Caudate nucleus (tissue), 63 donors: ENCODE measurements at places on chromosomes 7 and 10.

DNA sequence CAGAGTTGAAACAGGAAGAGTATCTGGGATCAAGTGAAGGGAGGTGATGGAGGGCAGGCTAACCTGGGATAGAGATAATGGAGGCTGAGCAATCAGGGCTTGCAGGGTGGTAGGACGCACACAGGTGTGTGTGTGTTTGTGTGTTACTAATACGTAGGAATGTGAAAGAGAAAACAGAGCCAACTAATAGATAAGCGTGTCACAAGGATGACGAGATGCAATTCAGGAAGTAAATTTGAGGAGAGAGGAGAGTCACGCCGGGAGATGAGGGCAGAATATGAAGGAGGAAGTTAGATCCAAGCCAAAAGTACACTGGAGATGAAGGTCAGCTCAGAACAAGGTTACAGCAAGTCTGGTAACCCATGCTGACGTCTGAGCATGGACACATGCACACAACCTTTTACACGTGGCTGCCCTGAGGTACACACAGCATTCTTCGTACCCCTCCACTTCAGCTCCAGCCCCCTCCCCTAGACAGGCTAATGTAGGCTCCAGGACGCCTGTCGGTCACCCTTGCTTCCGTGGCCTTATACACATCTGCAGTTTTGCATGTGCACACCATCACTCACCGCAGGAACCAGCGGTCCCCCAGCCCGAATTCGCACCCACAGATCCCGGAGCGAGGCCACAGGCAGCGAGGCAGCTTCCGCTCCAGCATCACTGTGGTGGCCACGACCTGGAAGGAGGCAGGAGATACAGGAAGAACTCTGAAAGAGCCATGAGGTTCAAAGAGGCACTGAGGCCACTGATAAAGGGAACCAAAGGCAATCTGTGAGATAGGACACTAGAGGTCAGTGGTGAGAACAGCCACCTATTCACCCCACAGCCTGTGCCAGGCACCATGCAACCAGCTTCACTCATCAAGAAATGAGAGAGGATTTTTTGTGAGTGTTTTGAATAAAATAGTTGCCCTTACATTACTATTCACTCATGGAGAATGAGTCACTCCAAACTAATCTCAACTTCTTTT lies 23.7 kb upstream of the TRPV6 start:
- DNase-seq = no peak

- DNase-seq = no peak
Observed at GRCh38 chr7:84744385-84744784, 442.5 kb downstream of the SEMA3D start.

- DNase-seq = no peak
Observed at GRCh38 chr10:125038637-125039036, 96.7 kb downstream of the ZRANB1 start.

DNA sequence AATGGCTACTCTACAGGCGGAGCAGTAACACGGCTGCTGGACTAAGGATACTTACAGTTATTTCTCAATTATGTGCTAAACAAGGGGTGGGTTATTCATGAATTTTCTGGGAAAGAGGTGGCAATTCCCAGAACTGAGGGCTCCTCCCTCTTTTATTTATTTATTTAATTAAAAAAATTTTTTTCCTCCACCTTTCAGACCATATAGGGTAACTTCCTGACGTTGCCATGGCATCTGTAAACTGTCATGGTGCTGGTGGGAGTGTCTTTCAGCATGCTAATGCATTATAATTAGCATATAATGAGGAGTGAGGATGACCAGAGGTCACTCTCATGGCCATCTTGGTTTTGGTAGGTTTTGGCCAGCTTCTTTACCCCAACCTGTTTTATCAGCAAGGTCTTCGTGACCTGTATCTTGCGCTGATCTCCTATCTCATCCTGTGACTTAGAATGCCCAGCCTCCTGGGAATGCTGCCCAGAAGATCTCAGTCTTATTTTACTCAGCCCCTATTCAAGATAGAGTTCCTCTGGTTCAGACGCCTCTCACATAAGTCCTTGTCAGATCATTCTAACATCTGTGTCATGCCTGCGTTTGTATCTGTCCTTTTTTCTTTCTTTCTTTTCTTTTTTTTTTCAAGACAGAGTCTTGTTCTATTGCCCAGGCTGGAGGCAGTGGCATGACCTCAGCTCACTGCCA lies 15.9 kb upstream of the STOX1 start:
- DNase-seq = no peak
